CD8-positive, alpha-beta memory T cell (primary cell): ENCODE measurements at places on chromosomes 13 and 19. TPM values are rescaled to one million over a fixed set of nuclear protein-coding genes. Genes with fewer than 3 reads are reported as not detected.
A peak's percentile ranks its signal among the peaks of the same experiment; 100 is the strongest.

DNA sequence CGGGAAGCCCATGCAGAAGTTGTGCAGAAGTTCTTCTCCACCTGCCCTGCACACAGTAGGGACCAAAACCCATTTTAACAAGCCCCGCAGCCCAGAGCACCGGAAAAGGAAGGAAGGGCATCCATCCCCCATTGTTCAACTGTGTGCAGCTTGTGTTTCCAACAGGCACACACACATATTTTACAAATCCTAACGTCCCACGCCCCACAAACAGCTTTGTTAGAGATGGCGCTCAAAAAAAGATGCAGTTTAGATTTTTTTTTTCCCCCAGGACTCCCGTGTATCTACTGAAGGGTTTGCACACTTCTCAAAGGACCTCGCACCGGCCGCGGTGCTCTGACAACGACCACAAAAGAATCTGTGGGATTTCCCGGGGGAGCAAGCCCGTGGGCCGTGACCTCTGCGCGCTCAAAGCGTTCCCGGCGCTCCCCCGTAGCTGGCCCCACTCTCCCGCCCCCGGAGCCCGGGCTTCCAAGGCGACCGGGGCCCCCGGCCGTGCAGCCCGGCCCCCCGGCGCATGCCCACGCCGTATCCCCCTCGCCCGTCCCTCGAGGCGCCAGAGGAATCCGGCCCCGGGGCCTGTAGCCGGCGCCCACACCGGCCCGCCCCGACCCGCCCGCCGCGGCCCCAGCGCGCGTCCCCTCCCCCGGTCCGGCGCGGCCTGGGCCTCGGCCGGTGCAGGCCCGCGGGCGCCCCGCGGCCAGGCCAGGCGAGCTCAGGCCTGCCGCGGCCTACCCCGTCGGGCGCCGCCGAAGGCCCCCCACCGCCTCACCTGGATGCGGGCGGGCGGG, 523 bp downstream of the ELAVL1 start:
- DNase-seq: no peak

DNA sequence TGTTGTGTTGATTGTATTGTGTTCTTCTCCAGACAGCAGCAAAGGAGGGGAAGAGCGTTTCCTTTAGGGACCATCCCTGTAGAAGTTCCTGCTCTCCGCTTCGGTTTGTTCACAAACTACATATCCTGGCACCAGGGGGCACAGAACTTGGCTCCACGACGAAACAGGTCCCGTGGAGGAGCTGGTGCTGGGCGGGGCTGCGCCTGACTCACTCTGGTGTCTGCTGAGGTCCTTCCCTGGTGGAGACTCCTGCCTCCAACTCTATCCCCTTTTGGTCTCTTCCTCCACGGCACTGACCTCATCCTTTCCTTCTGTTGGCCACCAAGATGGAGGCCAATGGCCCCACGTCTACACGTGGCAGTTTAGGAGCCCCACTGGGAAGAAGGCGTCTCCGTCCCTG, 14.7 kb downstream of the TMPRSS9 start:
- no peak for DNase-seq

DNA sequence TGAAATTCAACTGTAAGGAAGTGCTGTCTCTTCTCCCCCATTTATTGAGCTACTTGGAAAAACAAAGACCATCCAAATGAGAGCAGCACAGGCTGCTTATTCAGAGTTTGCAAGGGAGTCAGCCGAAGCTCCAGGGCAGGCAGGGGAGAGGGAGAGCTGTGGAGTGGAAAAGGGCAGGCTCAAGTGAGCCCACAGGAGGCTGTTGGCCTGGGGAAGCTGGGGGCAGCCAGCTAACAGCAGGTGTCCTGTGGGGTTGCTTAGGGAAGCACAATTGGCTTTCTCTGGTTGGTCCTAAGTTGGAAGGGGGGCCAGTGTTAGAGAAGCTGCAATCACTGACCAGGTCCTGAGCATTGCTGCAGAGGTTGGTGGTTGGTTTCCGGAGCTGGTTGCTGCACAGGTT, 23.9 kb downstream of the SLC25A42 start:
- DNase-seq: no peak

- DNase-seq: no peak
Measured at GRCh38 chr13:86567119-86567518, 767.9 kb upstream of the SLITRK6 start.

DNA sequence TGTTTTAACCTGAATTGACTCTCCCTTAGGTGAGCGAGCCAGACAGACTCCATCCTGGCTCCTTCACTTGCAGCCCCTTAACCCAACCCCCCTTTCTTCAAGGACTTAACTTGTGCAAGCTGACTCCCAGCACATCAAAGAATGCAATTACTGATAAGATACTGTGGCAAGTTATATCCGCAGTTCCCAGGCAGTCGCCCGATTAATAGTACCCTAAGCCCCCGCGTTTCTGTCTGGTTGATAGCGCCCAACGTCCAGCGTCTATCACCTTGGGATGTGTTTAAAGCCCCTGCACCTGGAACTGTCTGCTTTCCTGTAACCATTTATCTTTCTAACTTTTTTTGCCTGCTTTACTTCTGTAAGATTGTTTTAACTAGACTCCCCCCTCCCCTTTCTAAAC, 6.2 kb downstream of the HSD17B14 start:
- DNase-seq: no peak

DNA sequence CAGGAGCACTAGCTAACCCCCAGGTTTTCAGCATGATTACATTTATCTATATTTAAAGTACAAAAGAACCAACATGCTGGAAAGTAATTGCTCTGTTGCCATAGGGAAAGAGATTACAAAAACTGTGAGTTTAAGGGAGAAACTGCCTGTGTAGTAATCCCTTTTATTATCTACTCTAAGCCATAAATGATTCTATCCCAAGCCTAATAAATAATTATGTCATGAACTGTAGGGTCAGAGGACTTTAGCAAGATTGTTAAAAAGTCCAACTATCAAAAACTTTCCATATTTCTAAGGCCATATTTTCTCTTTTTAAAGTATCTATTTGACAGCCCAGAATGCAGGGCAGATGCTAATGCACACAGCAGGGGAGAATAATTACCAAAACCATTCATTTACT, 573.8 kb upstream of the MIR17HG start:
- no peak for DNase-seq

DNA sequence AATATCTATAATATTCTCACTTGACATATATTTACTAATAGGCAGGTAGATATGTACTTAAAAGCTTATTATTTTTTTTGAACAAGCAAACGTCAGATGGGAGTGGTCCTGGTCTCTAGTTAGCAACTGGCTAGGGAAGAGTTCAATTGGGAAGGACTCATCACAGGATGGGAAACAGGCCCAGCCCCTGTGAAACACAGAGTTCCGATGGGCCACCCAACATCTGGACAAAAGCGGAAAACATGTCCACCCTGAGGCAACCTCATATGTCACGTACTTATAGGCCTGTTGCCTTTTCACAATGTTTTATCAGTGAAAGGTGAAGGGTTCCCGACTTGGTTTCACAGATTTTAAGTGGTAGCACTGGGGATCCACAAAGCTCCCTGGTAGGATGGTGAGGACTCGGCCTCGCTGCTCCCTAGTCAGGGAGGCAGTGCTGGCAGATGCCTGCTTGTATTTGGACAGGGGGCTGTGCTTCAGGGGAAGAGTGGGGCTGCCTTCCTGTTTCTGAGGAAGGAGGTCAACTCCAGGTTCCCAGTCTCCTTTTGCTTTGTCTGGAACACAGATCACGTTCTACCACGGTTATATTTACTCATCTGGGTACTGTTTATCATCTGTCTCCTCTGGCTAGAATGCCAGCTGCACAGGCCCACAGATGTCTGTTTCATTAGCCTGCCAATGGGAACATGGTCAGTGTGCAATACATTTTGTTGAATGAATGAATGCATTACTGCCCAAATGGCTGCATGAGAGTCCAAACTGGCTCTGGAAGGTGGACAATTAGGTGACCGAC, 49.4 kb upstream of the SLC15A1 start:
- DNase-seq: no peak

- DNase-seq: no peak
Measured at GRCh38 chr13:96544957-96545356, 449.3 kb downstream of the OXGR1 start.

GRCh38 chr19:5293612-5294378, 46.8 kb downstream of the PTPRS start:
- DNase-seq: no peak

DNA sequence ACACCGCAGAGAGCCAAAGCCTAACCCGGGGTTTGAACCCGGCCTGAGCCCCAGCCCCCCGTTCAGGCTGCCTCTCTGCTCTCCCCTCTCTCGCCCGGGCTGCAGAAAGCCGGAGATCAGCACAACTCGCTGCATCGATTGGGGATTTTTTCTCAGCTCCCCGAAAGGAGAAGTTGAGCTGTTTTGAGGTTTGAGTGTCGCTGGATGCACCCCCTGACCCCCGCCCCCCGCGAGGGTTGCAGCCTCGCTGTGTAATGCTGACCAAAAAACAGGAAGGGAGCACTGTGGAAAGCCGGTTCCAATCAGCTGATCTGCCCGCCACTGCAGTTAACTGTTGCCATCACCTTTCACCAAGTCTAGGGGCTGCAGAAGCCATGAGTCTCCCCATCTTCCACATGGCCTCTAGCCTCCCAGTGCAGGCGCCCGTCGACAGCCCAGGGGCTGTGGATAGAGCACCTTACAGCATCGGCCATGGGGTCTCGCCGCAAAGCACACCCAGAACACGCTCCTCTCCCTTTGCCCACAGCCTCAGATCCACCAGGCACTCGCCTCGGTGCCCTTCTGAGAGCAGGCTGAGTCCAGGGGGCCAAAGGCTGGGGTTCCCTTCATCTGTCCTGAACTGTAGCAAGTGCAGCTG, 34.5 kb downstream of the MYO9B start:
- DNase-seq: peak; percentile 20

DNA sequence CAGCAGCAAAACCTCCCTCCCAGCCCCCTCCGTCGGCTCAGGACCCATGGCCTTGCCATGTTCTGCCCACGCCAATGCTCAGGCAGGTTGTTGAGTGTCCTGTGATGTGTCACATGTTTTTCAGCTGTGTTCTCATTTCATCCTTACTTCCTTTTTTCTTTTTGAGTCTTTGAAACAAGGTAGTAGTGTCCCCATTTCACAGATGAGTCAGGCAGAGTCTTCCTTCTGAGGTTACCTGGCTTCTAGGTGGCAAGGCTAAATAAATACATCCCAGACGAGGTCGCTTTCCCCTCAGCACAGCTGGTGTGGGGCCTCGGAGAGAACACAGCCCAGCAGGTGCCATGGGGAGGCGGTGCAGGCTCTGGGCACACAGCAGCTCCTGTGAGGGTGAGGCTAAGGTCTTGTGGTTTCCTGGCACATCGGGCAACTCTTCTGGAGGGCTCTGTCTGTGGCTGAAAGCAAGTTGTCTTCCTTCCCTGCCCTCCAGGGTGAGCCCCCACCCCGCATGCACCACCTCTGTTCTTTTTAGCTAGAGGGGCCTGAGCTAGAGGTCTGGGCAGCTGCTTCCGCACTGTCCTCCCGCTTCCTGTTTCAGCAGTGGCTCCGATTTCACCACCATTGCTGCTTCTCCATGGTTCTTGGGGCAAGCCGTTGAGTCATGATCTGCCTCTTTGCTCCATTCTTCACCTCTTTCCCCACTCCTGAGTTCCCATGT, 15.1 kb downstream of the PRAM1 start:
- DNase-seq: peak; percentile 54

GRCh38 chr13:89061821-89062220, 1390.7 kb downstream of the SLITRK5 start:
- DNase-seq: no peak

GRCh38 chr13:106145997-106146864, 389.2 kb downstream of the EFNB2 start:
- DNase-seq: no peak

DNA sequence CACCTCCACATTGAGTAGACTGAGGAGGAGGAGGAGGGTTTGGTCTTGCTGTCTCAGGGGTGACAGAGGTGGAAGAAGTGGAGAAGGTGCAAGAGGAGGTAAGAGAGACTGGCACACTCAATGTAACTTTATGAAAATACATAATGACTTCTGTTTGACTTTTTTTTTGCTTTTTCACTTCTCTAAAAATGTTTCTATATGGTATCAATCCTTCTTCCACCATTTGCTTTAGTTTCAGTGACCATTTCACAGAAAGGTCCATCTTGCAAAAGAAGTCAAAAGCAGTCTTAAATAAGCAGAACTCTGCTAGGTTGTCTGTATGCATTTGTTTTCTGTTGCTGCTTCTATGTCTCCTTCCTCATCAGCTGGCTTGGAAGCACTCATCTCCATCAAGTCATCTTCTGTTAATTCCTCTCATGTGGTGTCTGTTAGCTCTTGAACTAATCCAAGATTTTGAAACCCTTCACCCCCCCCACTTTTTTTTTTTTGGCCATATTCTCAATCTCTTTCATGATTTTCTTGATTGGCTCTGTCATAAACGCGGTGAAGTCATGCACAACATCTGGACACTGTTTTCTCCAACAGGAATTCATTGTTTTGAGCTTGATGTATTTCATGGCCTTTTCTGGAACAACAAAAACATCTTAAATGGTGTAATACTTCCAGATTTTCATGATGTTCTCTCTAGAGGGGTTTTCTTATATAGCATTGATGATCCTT, 80.8 kb downstream of the KL start:
- no peak for DNase-seq

DNA sequence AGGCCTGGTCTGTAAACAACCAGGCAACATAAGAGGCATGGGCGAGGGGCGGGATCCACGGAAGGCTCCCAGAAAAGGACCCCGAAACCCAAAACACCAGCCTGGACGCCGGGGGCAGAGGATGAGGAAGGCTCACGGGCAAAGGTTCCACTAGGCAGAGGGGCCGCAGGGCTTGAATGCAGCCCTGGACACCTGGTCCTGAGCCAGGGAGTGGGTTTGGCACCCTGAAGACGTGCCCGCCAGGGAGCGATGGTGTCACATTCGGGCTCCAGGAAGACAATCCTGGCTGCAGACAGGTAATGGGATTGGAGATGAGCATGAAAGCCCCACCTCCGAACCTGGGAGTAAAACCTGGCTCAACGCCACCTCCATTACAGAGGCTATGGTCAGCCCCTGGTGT, 31.8 kb downstream of the ZNF787 start:
- DNase-seq: no peak

DNA sequence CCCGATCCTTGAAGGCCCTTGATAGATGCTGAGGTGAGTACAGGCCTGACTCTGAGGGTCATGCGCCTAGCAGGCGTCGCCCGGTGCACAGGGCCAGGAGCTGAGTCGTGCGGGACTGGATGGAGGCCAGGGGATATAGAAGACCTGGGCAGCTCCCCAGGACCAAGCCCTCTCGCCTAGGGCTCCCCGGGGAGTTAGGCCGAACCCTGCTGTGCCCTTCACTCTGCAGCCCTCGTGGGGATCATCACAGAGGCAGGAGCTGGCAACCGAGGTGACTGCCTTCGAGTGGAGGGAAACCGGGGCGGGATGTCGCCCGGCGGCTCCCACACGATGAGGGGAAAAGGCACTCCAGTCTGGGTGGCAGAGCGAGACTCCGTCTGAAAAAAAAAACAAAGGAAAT, 11.7 kb downstream of the CSNK1G2 start:
- no peak for DNase-seq

GRCh38 chr13:113836768-113837559, 26.9 kb downstream of the GAS6 start:
- no peak for DNase-seq

GRCh38 chr19:46537136-46538097, 41.8 kb upstream of the PNMA8B start:
- DNase-seq: peak; percentile 9

The SLITRK5 gene
- not detected for polyA plus RNA-seq
